ENCODE measurements at places on chromosomes 5 and 9. TPM values are rescaled to one million over a fixed set of nuclear protein-coding genes. Genes with fewer than 3 reads are reported as not detected.
A peak's percentile ranks its signal among the peaks of the same experiment; 100 is the strongest.

Gene ELOVL7
- polyA plus RNA-seq: 1.2 TPM

Gene PDZD2
- polyA plus RNA-seq: 2.1 TPM

Gene MARCOL
- polyA plus RNA-seq: not detected

Gene ZNF454
- polyA plus RNA-seq: 1.0 TPM

- H3K27me3 ChIP-seq: no peaks in the 10 kb centered on the region
- H3K36me3 ChIP-seq: no peaks in the 10 kb centered on the region
- H3K4me3 ChIP-seq: no peak overlapping the region
- no peak overlapping the region for H3K27ac ChIP-seq
Observed at GRCh38 chr9:73775757-73776156, 624.1 kb downstream of the ANXA1 start.

DNA sequence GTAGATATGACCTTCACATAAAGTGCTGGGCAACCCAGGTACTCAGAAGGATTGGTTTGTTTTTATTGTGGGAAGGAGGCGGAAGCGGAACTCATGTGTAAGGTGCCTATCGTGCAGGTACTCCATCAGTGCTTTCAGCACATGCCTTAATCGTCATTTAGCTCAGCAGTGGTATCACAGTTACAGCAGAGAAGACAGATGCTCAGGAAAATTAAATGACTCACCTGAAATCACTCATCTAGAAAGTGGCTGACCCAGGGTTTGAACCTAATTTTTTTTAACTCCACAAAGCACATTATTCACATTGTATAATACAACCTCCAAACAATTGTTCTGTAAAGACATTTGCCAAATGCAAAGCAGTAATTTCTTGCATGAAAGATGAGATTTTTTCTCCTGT lies 2.2 kb downstream of the C5orf46 start:
- H3K36me3 ChIP-seq: no peaks in the 10 kb centered on the region
- no peak overlapping the region for H3K27ac ChIP-seq
- H3K4me1 ChIP-seq: peaks cover 14% of the 10 kb centered on the region
- no peak overlapping the region for H3K4me3 ChIP-seq
- no peaks in the 10 kb centered on the region for H3K27me3 ChIP-seq
- DNase-seq: no peak

DNA sequence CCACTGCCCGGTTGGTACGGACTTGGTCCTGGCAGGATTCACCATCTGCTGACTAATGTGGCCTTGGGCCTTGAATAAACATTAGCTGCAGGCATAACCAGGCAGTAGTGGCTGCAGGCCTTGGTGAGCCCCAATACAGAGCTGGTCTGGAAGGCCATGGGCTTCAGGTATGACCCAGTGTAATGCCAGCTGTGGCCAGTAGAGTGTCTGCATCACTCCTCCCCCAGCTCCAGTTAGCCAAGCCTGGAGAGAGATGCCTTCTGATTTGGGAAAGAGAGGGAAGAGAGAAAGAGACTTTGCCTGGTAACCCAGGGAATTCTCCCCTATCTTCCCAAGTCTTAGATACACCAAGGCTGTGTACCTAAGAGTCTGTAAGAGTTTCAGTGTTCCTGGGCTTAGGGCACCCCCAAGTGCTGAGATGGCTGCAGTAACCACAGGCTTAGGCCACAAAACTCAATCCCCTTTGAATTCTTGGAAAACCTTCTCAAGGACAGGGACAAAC lies 5.6 kb upstream of the C5 start:
- no peaks in the 10 kb centered on the region for H3K4me1 ChIP-seq
- H3K27me3 ChIP-seq: no peaks in the 10 kb centered on the region
- H3K36me3 ChIP-seq: no peaks in the 10 kb centered on the region

Gene PCDHB1
- 0.04 TPM for polyA plus RNA-seq

DNA sequence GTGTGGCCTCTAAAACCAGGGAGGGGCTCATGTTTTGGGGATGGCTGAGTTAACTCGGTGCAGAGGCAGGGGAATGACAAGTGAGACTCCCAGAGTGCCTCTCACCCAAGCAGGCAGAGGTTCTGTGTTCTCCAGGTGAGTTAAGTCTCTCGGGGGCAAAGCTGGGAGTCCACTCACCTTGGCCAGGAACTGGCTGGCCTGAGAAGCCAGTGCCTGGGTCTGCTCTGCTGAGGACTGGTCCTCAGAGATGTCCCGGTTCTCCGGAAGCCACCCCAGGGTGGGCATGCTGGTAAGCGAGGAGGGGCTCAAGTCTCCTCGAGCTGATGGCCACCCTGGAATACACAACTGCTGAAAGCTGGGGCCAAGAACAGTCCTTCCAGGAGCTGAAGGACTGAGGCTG lies 20.4 kb downstream of the AKNA start:
- no peaks in the 10 kb centered on the region for H3K4me1 ChIP-seq
- H3K27ac ChIP-seq: peak overlapping the region; percentile 49
- no peak for DNase-seq
- no peaks in the 10 kb centered on the region for H3K27me3 ChIP-seq
- H3K4me3 ChIP-seq: no peak overlapping the region

Gene CAMK4
- 0.23 TPM for polyA plus RNA-seq

DNA sequence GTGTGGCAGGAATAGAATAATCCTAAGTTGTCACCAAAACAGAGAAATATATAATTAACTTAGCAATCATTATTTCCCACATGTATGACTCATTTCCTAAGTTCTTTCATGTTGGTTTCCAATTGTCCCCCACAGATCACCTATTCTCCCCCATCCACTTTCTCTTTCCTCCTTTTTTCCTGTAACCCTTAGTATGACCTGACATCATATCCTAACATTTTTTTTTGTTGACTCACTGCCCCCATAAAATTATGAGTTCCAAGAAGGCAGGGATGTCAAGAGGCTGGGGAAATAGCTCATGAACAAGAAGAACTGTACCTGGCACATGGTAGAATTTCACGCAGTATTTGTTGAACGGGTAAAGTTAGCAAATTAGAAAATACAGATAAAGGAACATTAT lies 186.7 kb downstream of the DCP2 start:
- H3K27me3 ChIP-seq: no peaks in the 10 kb centered on the region
- H3K4me1 ChIP-seq: no peaks in the 10 kb centered on the region
- no peaks in the 10 kb centered on the region for H3K36me3 ChIP-seq
- no peak for DNase-seq
- H3K27ac ChIP-seq: no peak overlapping the region
- no peak overlapping the region for H3K4me3 ChIP-seq

DNA sequence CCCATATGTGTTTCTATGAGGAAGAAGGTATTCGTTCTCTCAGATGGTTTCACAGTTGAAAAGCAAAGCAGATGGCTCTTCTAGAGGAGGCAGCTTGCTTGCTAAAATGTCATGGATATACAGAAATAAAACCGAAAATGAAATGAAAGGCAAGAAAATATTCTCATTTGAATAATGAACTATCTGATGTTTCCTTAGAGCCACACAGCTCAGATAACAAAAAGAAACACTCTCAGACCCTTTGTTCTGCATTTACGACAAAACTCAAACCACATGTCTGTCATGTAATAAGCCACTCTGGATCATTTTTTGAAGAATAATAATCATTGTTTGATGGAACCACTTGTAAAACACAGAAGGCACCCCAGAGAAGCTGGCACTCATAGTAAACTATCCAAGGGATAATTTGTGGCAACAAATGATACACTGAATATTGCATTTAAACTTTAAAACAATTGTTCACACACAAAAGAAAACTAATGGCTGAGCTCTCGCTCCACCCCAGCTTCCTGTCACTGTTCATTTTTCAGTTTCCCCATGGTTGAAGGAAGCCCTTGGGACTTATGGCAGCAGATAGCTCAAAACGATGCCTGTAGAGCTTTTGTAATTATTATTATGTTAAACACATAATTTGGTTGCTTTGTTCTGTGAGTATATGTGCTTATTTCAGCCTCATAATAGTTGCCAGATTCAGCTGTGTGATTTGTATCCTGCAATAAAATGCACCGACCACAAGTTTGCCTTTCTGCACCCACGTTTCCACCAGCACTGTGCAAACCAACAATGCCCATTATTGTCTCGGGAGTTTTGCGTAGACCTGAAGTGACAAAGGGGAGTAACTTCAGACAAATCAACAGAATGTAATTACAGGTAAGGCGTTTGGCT lies 256.0 kb downstream of the TMEM167A start:
- no peak for DNase-seq
- H3K36me3 ChIP-seq: no peaks in the 10 kb centered on the region
- H3K27ac ChIP-seq: no peak overlapping the region
- H3K27me3 ChIP-seq: no peaks in the 10 kb centered on the region
- H3K4me3 ChIP-seq: no peak overlapping the region
- no peaks in the 10 kb centered on the region for H3K4me1 ChIP-seq

DNA sequence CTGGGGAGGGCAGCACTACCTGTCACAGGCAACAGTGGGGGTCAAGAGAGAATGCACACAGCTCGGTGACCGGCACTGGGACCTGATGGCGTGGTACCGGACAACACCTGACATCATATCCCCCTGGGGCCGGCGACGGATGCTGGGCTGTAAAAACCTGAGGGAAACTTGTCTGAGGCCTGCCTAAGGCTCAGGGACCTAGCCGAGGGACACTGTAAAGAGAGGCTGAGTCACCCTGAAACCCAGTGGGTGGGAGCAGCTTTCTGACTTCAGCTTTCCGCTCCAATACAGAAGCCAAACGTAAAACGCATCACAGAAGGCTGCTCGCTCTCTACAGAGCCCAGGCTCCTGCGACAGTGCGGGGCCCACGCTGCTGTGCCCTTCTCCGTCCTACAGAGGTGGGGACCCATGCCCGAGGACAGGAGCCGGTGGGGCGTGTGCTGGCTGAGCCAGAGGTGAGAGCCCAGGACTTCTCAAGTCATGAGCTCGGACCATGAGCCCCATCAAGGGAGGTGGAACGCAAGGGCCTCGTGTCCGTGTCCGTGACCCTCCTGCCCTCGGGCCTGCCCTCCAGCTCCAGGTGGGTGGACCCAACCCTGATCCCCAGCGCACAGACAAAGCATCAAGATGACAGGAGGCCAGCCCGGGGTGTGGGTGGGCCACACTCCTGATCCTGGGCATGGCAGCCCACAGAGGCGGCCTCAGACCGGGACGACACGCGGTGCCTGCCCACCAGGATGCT lies 5.3 kb downstream of the RALGDS start:
- peak overlapping the region; percentile 94 for H3K27ac ChIP-seq
- DNase-seq: peak; percentile 70
- no peak overlapping the region for H3K4me3 ChIP-seq
- no peaks in the 10 kb centered on the region for H3K36me3 ChIP-seq
- no peaks in the 10 kb centered on the region for H3K27me3 ChIP-seq

Data from sigmoid colon (tissue), 7 donors.